SJSA1 (cell line): ENCODE measurements at places on chromosomes 12 and 14. TPM values are rescaled to one million over a fixed set of nuclear protein-coding genes. Genes with fewer than 3 reads are reported as not detected.

GRCh38 chr12:45575417-45575816 lies 154.1 kb upstream of the ARID2 start:
- no peaks in the 10 kb centered on the region; the same call in 1 of the 2 replicates for H3K27me3 ChIP-seq
- DNase-seq: no peak
- H3K4me3 ChIP-seq: no peak overlapping the region

The GPR84 gene
- total RNA-seq: not detected in 2 replicates

DNA sequence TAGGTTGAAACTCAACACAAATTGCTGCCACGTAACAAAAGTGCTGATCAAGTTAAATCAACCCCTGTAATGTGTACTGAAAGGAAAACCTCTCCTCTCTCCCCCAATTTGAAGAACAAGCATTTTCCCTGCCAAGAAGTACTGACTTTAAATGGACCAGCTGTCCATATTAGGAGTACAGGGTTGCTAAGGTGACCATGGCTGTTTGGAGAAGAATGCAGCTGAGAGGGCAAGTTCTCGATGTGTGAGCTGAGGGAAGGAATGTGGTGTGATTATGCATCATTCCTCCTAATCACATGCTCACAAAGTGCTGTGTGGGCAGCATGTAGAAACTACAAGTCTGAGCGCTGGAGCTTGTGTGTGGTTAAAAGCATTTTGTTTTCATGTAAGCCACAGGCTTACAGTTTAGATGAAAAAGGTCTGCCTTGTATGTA lies 50.9 kb upstream of the CCT2 start:
- peak overlapping the region; percentile 63 for H3K27ac ChIP-seq
- no peaks in the 10 kb centered on the region for H3K27me3 ChIP-seq
- DNase-seq: peak; percentile 88
- H3K36me3 ChIP-seq: peaks cover 4% of the 10 kb centered on the region; the same call in 1 of the 2 replicates
- H3K4me3 ChIP-seq: no peak overlapping the region

The GALC gene
- total RNA-seq: 22.3 and 25.8 TPM in 2 replicates

DNA sequence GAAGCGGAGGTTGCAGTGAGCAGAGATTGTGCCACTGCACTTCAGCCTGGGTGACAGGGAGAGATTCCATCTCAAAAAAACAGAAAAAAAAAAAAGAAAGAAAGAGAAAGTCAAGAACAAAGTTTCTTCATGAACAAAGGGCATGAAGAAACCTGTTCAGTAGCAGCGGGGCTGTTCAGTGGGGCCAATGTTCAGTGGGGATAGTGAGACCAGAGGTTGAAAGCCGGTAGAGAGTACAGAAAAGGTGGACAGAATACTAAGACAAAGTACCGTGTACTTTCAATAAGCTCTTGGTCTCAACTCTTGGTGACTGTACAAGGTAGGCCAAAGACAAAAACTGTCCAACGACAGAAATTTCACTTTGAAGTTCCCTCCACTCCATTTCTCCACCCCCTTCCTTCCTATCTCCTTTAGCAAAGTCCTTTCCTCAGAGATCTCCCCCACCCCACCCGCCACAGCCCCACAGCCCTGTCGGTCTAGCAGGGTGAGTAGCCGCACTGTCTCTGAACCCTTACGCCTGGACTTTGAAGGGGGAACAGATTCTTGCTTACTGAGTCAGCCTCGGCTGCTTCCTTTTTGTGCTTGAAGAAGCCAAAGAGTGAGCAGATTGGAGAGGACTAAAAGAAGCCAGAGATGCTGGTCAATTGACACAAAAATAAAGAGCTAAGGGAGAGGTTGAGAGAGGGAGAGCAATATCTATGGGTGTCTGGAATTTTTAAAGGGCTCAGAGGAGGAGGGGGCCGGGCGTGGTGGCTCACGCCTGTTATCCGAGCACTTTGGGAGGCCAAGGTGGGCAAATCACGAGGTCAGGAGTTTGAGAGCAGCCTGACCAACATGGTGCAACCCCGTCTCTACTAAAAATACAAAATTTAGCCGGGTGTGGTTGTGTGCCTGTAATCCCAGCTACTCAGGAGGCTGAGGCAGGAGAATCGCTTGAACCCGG lies 44.2 kb upstream of the FOS start:
- DNase-seq: peak; percentile 85
- no peak overlapping the region for H3K4me3 ChIP-seq
- H3K27me3 ChIP-seq: no peaks in the 10 kb centered on the region
- peaks cover 24% of the 10 kb centered on the region for H3K4me1 ChIP-seq
- H3K36me3 ChIP-seq: no peaks in the 10 kb centered on the region

GRCh38 chr12:18755341-18755740 lies 17.4 kb downstream of the CAPZA3 start:
- no peaks in the 10 kb centered on the region for H3K36me3 ChIP-seq
- H3K27me3 ChIP-seq: peaks cover 4% of the 10 kb centered on the region; the same call in 1 of the 2 replicates
- peaks cover 16% of the 10 kb centered on the region for H3K4me1 ChIP-seq
- H3K27ac ChIP-seq: no peak overlapping the region
- no peak overlapping the region for H3K4me3 ChIP-seq
- no peak for DNase-seq

DNA sequence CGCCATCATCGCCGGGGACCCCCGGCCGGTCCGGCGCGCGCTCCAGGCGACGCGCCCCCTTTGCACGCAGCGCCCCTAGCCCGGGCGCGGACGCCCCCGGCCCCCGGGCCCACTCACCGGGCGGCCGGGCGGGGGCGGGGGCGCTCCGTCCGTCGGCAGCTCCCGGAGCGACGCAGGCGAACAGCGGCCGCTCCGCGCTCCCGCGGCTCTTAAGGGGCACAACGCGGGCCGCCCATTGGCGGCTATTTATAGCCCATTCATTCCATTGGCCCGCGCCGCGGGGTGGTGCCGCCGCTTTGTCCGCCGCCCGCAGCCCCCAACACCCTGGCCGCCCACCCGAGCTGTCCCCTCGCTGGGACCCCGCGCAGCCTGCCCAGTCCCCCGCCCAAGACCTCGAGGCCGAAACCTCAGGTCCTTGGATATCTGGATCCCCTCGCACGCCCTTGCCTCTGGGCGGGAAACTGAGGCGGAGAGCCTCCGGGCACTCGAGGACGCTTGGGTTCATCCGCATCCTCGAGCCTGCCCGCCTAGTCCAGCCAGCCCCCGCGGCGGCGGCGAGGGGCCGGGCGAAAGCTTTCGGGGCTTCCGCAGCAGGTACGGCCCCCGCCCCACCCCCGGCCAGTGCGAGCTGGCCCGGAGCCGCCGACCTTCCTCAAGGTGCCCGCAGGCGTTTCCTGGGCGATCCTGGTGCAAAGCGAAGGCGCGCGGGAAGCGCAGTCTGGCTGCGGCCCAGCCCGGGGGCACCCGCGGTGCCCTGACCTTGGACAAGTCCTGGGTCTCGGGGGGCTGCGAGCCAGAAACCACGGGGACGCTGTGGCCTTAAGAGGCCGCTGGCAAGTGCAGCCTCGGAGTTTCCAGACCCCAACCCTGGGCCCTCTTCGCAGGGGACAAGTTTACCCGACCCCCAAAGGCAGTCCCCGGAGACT lies at the start of gene CKB:
Gene CKB (minus strand): TSS at position 182 of the 926 bp plus-strand sequence. CDS start 337 bp downstream, outside the sequence.
- no peak within 1 kb of the TSS for H3K27ac ChIP-seq
- H3K4me1 ChIP-seq: peaks cover 30% of the 10 kb centered on the region
- H3K27me3 ChIP-seq: peaks cover 20% of the 10 kb centered on the region
- no peaks in the 10 kb centered on the region for H3K36me3 ChIP-seq
- no peak for DNase-seq
- H3K4me3 ChIP-seq: peak within 1 kb of the TSS; percentile 42

DNA sequence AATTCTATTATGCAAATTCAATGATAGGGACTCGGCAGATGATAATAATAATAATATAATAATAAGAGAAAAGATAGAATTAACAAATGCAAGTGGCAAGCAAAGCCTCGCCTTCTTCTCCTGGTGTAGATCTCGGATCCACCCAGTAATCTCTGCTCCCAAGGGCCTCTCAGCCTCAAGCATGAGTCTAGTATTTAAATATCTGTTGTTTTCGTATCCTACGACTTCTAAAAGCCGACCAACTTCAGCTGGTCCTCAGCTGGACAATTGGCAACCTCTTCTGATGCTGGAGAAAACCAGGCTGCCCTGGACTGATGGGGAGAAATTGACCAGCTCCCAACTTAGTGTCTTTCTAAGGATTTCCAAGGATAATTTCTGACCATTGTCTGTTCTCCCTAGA lies 14.0 kb upstream of the MAP1LC3B2 start:
- no peak overlapping the region for H3K4me3 ChIP-seq
- peaks cover 35% of the 10 kb centered on the region for H3K4me1 ChIP-seq
- H3K27me3 ChIP-seq: no peaks in the 10 kb centered on the region

GRCh38 chr12:89980236-89980635 lies 271.6 kb upstream of the ATP2B1 start:
- H3K27me3 ChIP-seq: no peaks in the 10 kb centered on the region
- H3K27ac ChIP-seq: no peak overlapping the region
- no peak overlapping the region for H3K4me3 ChIP-seq
- no peaks in the 10 kb centered on the region for H3K36me3 ChIP-seq

GRCh38 chr12:11861155-11861863 lies 209.4 kb upstream of the BCL2L14 start:
- no peak overlapping the region for H3K4me3 ChIP-seq
- peaks cover 19% of the 10 kb centered on the region; the same call in 1 of the 2 replicates for H3K36me3 ChIP-seq
- H3K27ac ChIP-seq: no peak overlapping the region
- DNase-seq: no peak

DNA sequence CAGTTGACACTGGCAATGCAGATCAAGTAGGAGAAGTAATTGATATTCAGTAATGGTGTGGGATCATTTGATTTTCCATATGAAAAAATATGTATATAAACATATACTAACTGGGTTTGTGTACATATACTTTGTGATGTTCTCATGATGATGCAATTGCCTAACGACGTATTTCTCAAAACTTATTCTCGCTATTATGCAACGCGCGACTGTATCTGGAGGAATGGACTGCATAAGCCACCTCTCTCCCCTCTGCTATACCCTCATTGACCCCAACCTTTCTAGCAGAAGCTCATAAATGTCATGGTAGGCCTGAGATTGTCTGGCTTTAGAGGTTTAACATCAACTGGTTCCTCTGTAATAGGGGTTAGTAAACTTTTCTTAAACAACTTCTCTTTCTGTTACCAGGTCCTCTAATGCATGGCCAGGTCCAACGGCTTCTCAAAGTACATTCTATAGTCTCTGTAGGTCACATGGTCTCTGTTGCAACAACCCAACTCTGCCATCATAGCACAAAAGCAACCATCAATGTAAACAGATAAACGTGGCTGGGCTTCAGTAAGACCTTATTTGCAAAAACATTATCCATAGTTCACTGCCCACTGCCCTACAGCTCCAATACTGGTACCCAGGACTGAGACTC lies 59.3 kb downstream of the FOXN3 start:
- H3K27ac ChIP-seq: no peak overlapping the region
- no peaks in the 10 kb centered on the region for H3K4me1 ChIP-seq
- no peaks in the 10 kb centered on the region for H3K27me3 ChIP-seq
- no peak for DNase-seq
- no peaks in the 10 kb centered on the region for H3K36me3 ChIP-seq
- no peak overlapping the region for H3K4me3 ChIP-seq

The DCN gene
- total RNA-seq: 37.2 and 71.4 TPM in 2 replicates

GRCh38 chr12:42935090-42935489 lies 345.5 kb upstream of the PRICKLE1 start:
- no peak overlapping the region for H3K4me3 ChIP-seq
- H3K36me3 ChIP-seq: no peaks in the 10 kb centered on the region
- no peak overlapping the region for H3K27ac ChIP-seq
- no peak for DNase-seq
